ENCODE measurements at places on chromosomes 6 and 20.

DNA sequence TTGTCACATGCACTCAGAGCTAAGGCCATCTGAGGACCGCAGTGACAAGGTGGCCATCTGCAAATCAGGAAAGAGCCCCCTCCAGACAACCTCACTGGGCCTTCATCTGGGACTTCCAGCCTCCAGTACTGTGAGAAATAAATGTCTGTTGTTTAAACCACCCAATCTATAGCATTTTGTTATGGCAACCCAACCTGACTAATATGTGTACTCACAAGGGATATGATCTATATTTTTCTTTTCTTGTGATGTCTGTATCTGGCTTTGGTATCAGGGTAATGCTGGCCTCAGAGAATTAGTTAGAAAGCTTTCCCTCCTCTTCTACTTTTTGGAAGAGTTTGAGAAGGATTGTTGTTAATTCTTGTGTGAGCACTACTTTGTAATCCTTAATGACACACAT is 37.5 kb upstream of the ENTPD6 start:
- no peak for DNase-seq

DNA sequence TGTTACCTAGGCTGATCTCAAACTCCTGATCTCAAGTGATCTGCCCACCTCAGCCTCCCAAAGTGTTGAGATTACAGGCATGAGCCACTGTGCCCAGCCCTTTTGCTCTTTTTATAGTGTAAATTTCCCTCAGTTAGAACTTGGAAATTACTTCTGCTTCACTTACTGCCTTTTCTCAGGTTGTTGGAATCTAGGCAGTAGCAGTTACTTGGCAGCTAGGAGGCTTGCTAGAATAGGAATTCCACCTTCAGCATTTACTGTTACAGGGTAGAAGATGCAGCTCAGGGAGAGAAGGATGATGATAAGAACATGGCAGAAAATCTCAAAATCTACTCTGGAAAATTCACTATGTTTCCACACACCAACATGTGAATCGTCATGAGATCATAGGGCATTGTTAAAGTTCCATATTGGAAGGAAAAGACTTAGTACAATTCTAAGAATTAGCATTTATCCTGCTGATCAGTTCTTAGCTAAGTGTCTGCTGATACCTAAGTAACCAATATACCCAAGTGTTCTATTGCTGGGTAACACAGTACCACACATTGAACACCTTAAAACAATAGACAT is 182.2 kb downstream of the SLC16A10 start:
- DNase-seq, result no peak

DNA sequence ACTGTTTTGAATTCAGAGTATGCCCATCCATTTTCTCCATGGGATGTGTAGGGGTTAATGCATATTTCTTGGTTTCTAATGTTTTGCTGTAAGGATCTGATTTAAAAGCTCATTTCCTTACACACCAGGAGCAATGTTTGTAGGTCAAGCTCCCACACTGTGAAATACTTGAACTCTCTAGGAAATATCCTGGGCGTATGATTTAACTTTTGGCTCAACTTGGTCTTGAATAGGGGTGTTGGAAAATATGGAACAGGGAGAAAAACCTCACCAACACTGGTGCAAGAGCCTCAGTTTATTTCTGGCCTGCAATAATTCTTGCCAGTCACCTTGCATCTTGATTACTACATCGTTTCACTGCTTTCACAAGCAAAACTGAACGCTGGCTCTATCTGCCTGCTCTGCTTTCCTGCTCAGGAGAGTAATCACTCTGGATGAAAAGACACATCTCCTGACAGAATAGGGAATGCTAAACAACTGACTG is 25.1 kb upstream of the RFPL4B start:
- no peak for DNase-seq

GRCh38 chr6:92126983-92127382 is 1292.4 kb downstream of the EPHA7 start:
- DNase-seq, result peak; percentile 51

DNA sequence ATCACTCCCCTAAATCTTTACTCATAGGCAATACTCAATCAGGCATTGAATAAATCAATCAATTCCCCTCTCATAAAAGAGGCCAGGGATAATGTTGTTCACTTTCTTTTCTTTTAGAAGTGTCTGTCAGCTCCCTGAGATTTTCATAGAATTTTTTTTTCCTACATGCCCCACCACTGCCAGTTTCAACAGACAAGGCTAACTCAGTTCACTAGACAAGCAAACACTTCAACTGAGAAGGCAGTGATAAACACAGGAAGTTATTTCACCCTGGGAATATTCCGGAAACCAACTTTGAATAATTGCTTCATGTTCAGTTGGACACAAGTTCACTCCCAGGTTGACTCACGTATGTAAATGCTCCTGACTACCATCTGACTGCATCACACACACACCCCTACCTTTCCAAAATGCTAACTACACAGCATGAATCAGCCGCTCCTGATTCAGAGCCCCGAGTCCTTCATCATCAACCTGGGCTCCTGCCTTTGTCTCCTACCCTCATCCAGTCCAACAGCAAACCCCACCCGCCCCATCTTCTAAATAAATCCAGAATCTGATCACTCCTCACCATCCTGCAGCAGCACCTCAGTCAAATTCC is 143.9 kb downstream of the BCAS1 start:
- no peak for DNase-seq

- DNase-seq, result no peak
These were observed 81.6 kb upstream of the EZR start for GRCh38 chr6:158900663-158901312.

GRCh38 chr20:63084563-63084927 is 77.8 kb upstream of the BHLHE23 start:
- peak; percentile 41 for DNase-seq

DNA sequence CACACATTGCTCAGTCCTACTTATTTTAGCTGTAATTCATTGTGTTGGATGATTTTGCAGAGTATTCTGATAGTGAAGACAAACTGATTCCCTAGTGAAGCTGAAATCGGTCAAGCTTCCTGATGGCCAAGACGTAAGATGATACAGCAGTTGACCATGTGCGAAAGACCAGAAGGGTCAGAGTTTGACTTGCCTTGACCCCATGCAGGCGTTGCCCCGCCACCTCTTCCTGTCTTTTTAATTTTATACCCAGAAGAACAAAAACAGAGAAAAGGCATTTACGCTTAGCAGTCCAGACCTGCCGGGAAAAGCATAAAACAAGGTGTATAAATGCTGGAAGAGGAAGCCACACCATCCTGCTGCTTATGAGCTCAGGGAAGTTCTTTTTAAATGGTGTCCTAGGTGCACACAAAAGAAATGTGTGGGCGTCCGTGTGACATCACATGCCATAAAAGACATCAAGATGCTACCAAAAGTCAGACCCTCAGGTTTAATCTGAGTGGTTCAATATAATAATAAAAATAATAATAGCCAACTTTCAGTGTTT is 32.2 kb downstream of the TSHZ2 start:
- DNase-seq, result no peak

- no peak for DNase-seq
These were observed 40.9 kb upstream of the GCM1 start for GRCh38 chr6:53189554-53189953.

- DNase-seq, result no peak
These were observed 8.3 kb downstream of the AGPAT4 start for GRCh38 chr6:161265554-161265953.
